ENCODE measurements at places on chromosomes 1 and 21.
A peak's percentile ranks its signal among the peaks of the same experiment; 100 is the strongest.

- no peak for DNase-seq
Measured at GRCh38 chr1:236168716-236169429, 26.5 kb downstream of the GPR137B start.

- DNase-seq = no peak
Measured at GRCh38 chr1:150582371-150582770, 3.0 kb upstream of the MCL1 start.

DNA sequence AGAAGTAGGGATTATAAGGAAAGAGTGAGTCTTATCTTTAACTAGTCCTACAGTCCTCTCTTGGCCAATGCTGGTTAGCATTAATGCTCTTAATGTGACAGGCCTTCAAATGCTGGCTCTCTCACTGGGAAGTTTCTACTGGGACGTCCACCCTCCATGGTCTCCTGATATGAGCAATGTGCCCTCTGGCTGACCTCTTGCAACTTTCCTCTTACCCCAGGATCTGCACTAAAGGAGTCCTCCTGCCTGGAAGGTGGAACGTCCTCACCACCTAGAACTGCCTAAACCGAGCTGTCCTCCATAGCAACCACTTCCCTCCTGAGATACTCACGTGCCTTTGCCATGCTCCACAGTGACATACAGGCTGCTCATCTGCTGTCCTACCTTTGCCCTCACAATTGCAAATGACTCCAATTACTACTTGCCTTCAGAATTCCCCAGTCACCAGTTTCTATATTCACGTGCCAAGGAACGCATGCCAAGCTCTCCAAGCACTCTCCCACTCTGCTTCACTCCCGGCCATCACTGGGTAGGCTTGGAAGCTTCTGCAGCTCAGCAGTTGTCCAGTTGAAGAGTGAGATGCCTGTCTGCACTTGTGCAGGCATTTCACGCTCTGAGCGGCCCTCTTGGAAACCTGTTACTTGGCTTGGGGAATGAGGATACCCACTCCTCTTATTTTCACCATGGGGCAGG lies 404.7 kb downstream of the RRAGC start:
- no peak for DNase-seq

GRCh38 chr1:115797486-115797885 lies 29.0 kb upstream of the CASQ2 start:
- no peak for DNase-seq

DNA sequence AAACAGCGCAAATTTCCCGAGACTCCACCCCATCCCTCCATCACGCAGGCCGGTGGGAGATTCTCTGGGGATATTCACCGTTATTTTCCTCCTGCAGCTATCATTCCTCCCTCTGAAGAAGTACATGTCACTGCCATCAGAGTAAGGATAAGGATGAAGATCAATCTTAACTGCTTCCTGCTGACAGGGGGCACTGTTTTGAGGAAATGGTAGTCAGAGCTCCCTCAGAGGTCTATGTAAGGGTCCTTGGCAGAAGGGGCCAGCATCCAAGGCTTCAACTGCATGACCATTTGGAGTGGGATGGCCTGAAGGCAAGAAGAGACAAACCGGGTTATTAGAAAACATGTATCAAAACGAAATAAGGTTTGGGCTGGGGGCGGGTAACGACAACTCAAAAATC lies 111.5 kb downstream of the KCNK1 start:
- no peak for DNase-seq

GRCh38 chr1:196527919-196528318 lies 80.3 kb downstream of the KCNT2 start:
- no peak for DNase-seq

- peak; percentile 51 for DNase-seq
Measured at GRCh38 chr1:203287109-203287893, 18.0 kb upstream of the BTG2 start.

GRCh38 chr1:41622859-41623732 lies 138.6 kb upstream of the EDN2 start:
- no peak for DNase-seq

DNA sequence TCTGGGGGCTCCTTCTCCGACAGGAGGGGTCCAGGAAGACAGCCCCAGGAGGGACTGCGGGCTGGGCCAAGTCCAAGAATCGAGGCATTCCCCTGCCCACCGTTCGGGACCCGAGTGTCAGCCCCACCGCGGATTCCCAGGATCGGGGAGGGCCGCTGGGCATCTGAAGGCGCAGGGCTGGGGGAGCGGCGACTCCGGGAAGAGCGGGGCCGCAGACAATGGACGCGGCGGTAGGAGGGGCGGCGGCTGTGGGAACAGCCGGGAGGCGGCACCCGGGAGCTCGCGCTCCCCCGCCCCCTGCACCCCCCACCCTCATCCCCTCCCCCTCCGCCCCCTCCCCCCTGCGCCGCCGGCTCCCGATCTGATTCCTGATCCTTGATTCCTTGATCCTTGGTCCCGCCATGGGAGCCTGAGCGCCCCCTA lies at the start of gene VANGL2:
VANGL2 (plus strand) TSS at position 342 of the 423 bp plus-strand sequence. CDS start 15,274 bp downstream, outside the sequence.
- DNase-seq = no peak

DNA sequence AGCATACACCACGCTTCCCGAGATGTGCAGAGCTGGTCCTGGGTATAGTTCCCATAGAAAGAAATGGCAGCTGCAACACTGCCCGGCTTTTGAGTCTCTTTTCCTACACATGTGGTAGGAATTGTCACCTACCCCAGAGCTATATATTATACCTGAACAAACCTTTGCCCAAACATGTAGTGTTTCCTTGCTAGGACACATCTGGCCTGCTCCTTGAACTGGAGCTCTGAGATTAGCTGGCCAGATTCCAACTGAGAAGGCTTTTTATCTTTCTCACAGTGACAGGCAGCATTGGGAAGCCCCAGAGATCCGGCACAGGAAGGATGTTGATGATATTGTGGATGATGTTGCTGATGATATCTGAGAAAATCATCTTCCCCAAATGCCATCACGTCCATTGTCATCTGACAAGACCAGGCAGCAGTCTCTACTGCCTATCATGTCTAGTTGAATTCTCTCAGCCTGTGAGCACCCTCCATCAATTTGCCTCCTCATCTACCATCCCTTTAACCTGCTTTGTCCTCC lies 115.0 kb upstream of the SMYD2 start:
- DNase-seq = no peak

- DNase-seq = no peak
Measured at GRCh38 chr1:160767395-160768294, 28.3 kb upstream of the LY9 start.

Data from activated CD4-positive, CD25-positive, alpha-beta regulatory T cell (primary cell).